Activated T-cell treated with anti-CD3 and anti-CD28 coated beads, Interleukin-2, amount 50 U/mL, for 72 hours (primary cell): ENCODE measurements at places on chromosomes 3 and 15.

- DNase-seq: no peak
These were observed 33.2 kb upstream of the CAPN7 start for GRCh38 chr3:15172806-15173205.

DNA sequence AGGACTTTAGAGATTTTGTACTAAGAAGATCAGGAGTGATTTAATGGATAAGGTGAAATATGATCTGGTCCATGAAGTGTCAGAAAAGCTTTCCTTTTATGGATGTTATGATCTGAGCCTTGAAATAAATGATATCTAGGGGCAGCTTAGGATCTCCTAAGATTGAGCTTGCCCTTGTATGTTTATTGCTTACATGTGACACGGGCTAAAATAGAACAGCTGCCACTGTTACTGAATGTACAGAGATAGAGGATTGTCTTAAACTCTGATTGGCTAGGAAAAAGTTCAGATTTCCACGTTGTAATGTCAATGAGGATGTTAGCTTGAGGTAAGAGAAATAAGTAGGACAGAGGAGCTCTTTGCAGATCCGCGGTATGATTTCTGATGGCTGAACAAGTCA, 8.8 kb downstream of the FYTTD1 start:
- DNase-seq: no peak

DNA sequence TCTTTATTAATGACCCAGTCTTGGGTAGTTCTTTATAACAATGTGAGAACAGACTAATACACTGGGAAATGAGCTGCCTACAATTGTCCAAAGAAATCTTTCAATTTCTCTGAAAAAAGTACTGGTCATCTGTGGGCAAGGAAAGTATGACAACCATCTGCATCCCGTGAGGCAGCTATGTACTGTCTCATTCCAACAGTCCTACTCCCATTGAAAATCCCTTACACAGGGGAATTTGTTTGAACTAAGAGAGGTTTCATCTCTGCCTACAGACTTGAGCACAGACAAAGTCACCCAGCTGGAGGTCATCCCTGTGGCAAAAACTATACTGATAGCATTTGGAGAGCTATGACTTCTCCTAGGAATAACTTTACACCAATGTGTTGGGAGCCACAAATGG, 27.1 kb downstream of the SHC4 start:
- DNase-seq: no peak

DNA sequence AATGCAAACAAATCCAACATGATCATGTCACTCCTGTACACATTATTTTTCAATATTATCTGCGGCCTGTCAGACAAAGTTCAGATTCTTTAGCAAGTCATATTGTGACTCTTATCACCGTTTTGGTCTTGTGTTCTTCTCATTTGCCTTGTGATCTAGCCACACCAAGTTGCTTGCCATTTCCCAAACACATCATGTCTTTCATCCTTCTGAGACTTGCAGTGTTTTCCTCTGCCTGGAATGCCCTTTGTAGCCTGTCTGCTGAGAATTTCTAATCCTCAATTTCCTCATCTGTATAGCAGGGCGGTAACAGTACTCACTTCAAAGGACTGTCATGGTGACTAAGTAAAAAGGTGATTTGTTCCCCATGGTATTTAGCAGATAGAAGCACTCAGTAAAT, 135.0 kb downstream of the GREM1 start:
- no peak for DNase-seq

DNA sequence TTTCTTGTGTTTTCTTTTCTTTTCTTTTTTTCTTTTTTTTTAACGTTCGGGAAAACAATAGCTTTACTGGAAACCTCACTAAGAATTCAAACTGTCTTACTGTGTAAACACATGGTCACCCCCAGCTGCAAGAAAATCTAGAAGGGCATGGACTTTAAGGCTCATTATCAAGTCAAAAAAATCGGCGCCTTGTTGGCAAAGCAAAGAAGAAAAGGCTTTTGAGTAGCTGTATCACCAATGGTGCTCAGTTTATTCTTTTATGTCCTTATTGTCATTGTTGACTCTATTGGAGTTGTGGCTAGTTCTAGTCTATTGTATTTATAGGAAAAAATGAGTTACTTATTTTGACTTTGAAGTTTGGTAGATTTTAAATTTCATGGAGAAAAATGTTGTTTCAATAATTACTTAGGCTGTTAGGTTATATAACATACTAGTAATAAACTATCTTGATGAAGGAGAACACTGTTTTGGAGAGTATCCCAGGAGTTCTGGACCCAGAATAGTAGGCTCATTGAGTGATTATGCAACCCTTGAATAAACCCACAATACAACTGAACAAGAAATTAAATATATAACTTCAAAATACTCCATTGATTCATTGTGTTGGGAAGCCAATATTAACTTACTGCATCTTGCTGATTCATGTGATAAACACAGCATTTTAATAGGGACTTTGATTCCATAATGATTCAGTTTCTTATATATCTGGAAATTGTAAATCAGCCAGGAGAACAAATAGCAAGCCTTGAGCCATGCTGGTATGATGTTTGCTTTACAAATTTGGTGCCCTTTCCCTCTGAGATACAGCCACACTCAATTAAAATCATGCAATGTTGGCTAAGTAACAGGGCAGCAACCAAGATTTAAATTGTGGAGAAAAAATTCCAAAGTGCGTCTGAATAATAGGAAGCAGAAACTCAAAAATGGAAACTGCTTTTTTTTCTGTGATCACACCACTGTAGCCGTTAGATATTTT, 27.8 kb upstream of the GOLIM4 start:
- DNase-seq: no peak

DNA sequence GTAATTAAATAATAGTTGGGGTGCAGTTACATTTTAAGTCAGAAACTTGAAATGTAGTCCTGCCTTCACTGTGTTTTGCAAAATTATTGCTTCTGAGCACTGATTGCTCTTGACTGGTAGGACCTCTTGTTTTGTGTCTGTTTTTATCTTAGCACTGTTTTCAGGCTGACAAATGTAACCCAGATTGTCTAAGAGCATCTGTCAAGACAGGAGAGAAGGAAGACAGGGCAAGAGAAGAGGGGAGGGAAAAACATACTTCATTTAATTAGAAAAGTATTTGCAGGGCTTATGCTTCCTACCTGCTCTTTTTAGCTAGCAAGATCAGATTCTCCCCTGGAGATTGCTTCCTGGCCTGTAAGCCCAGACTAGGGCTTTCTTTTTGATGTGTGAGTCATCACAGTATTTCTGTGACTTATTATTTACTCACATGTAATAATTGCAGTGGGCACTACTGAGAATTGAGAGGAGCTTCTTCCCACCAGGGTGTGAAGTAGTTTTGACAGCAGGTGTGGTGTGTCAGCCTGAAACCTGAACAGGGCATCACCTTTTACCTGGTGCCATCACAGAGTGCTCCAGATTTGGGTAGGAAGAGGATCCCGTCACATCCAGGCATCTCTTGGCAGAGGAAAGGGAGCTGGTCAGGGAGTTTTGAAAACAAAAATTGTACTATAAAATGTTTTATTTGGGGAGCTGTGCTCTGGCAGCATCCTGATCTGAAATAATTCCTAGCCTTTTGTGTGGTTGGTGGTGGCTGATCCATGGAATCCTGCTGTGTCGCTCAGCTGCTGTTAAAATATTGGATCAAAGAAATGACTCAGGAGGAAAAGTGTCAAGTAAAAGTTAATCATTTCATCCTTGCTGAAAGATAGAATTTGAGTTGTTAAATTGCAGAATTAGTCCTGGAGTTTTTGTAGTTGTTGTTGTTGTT, 98.2 kb downstream of the TMEM108 start:
- DNase-seq: no peak

DNA sequence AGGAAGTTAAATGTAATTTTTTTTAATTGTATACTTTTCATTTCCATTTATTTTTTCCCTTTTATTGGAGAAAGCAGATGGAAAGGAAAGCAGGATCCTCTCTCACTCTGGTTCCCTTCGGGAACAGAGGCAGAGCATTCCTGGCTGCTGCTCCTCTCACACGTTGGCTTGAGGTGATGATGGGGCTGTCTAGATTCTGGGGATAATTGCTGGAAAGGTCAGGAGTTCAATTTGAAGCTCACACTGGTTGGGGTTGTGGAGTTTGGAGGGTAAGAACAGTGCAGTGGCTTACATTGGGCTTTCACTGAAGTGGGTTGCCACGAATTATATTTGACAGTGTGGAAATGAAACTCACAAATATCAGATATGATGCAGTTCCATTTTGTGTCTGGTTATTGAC, 57.6 kb downstream of the RARB start:
- DNase-seq: no peak

- DNase-seq: no peak
These were observed 8.6 kb downstream of the VPS8 start for GRCh38 chr3:184820525-184820924.

- no peak for DNase-seq
These were observed 210.8 kb downstream of the STT3B start for GRCh38 chr3:31743331-31744089.

DNA sequence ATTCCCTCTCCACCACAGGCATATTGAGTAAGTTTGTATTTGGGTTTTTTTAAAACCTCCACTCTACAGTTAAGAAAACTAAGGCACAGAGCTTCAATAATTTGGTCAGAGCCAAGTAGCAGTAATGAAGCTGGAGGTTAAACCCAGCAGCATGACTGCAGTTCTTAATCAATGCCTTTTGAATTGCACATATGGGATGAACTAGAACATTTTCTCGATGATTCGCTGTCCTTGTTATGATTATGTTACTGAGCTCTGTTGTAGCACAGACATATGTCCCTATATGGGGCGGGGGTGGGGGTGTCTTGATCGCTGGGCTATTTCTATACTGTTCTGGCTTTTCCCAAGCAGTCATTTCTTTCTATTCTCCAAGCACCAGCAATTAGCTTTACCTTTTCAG, 1.6 kb upstream of the CCR5 start:
- no peak for DNase-seq

GRCh38 chr3:25002052-25002451, 426.0 kb upstream of the RARB start:
- no peak for DNase-seq

DNA sequence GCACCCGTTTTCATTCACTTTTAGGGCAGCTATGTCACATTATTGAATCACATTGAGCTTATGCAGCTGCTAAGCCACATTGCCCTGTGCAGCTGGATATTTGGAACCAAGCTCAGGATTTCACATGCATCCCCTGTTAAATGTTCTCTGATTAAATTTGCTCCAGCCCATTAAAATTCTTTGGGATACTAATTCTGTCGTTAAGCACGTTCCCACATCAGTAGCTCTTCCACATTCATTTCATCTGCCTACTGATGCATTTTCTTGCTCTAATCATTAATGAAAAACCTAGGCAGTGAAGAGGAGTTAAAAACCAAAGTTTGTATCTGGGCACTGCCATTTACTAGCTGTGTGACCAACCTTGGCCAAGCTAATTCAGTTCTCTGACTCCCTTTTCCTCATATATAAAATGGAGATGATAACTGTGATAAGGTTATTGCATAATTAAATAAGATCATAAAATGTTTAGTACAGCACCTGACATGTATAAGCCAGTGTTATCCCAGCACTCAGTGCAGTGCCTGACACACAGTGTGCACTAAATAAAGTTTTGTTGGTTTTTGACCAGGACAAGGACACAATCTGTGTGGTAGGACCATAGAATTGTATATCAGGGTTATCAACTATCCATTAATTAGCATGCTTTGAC, 222.2 kb upstream of the ATP11B start:
- no peak for DNase-seq

- no peak for DNase-seq
These were observed 357.9 kb upstream of the KCNH8 start for GRCh38 chr3:18790384-18790783.

DNA sequence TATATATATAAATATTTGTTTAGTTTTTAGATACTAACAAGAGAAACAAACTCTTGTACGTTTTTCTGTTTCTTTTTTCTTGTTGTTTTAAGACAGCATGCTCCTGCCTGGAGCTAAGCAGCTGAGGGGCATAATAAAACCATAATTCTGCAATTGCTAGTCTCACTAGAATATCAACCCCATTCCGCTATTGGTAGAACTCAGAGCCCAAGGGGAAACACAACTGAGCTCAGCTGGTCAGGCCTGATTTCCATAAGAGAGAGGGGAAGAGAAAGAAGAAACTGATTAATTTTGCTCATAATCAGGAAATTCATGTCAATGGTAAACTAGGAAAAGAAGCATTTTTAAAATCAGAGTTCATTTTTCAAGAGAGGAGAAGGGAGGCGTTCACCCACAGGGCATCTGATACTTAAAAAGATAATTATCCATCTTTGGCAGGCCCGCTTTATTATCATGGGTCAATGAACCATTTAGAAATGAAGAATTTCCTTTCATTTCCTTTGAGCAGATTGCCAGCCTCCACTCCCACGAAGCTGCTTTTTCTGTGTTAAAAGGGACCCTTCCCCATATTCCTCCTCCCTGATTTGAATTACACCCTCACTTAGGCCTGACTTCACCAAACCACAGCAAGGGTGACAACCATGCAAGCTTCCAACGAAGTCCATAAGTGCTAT, 965.3 kb upstream of the CFAP20DC start:
- no peak for DNase-seq

DNA sequence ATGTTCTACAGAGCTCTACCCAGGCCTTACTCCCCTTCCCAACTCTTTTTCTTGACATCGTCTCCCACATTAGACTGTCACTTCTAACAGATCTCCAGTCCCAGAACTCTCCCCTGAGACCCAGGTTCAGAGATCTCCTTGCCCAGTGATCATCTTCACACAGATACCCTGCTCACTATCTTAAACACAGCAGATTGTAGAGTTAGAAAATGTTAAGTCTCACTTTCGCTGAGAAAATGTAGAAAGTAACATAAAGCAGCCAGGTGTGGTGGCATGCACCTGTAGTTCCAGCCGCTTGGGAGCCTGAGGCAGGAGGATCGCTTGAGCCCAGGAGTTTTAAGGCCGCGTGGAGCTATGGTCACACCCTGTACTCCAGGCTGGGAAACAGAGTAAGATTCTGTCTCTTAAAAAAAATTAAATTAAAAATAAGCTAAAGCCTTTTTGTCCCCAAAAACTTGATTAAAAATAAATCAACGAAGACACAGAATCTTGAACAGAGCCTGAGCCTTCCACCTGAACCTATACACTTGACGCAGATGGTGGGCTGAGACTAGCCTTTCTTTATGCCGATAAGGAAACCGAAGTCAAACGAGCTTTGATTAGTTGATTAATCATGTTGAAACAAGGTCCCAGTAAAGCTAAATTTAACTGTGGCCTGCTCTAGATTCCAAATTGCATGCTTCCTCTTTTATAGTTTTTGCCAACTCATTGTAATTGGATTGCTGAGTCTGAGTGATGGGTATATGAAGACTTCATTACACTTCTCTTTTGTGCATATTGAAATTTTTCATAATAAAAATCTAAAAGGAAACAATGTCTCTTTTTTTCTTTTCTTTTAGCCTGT, 31.3 kb upstream of the BLM start:
- DNase-seq: no peak

DNA sequence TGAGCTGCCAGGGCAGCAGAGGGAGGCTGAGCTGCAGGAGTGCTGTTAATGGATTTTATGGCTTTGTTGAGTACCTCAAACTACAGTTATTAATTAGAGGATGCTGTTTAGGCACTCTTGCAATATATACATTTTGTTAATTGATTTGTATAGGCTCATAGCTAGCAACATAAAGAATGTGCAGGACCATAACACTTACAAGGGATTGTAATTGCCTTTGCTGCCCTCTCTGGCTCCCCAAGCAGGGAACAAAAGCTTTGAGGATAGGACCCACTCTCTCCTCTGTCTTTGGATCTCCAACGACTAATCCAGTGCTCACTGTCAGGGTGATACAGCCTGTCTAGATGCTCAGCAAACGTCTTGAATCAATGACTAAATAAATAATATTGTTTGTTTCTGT, 1.2 kb upstream of the CLSTN2 start:
- no peak for DNase-seq
